ENCODE measurements at places on chromosomes 3 and 15. TPM values are rescaled to one million over a fixed set of nuclear protein-coding genes. Genes with fewer than 3 reads are reported as not detected.

- no peak for DNase-seq
These were observed 67.9 kb downstream of the PRICKLE2 start for GRCh38 chr3:64157150-64158035.

DNA sequence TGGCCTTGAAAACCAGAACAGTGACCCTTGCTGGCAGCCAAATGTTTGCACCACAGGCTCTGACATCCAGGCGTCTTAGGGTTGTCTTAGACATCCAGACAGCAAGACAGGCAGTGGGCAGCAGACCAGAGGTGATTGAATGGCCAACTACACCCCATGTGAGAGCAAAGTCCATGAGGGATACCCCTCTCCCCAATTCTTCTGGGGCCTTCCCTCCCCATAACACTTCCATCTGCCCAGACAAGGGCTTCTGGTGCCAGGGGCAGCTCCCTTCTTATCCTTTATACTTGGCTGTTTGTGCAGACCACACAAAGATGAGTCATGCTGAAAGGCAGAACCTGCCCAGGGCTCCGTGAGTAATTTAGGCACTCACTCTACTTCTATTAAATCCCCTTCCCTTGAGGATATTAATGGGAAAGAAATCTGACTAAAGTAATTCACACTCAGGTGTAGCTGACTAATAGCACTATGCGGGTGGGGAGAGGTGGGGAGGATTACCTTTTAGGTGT is 257.9 kb downstream of the UACA start:
- DNase-seq = no peak

ADAMTSL3 gene
- 0.12 TPM for polyA plus RNA-seq

TM4SF4 gene
- polyA plus RNA-seq = not detected

DNA sequence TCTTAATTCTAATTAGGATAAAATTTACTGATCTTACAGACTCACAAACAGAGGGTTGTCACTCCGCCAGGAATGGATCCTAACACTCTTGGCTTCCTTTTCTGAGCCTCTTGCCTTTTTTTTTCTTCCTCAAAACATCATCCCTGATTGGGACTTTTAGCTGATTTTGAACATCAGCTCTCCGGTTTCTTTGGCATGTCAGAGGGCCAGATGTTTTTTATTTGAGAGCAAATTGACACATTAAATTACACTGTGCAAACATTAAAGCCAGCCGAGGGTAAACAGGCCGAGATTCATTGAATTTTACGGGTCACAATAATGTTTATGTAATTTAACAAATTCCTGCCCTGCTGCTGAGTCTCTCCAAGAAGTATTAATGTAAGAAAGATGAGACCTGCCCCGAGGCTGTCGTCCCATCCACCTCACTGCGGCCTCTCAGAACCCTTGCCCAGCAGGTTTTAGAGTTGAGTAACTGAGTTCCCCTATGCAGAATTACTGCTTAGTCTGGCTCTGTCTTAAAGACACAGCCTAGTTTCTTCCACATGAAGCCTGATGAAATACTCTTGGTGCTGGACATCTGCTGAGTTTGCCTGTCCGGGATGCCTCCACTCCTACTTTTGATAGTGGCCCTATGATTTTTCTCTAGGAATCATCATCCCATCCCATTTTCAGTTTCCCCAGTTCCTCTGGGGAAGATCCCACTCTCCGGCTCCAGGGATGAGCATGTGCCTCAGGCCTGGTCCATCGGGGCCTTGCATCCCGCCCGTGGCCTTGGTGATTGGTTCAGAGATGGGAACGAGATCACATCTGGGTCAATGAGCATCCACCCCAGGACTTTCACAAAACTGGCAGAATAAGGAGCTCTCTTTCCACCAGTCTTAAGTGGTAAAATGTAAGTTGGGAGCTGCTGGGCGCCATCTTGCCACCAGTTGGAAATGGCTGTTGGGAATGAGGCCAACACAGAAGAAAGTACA is 226.6 kb upstream of the TLE3 start:
- DNase-seq = no peak
